ENCODE measurements at places on chromosomes 1 and 21. TPM values are rescaled to one million over a fixed set of nuclear protein-coding genes. Genes with fewer than 3 reads are reported as not detected.

DNA sequence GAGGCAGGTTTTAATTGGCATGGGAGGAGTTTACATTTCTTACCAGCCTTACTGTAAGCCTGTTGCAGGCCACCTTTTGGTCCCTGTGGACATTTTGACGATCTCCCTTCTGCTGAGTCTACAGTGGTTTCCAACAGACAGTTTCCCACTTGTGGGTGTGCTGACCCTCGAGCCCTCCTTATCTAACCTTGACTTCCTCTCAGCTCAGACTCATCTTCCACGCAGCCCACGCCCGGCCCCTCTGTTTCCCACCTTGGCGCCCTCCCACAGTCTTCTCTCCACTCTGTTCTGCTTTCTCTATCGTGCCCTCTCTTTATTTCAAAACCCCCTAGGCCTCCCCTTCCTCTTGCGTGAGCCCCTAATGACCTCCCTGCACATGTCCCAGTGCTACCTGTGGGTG lies 6.1 kb upstream of the ARL8A start:
- DNase-seq, result no peak
- no peaks in the 10 kb centered on the region for H3K36me3 ChIP-seq
- no peaks in the 10 kb centered on the region for H3K27me3 ChIP-seq
- H3K4me1 ChIP-seq, result no peaks in the 10 kb centered on the region

GRCh38 chr1:211643324-211644212 lies 31.9 kb downstream of the NEK2 start:
- H3K4me3 ChIP-seq, result peak overlapping the region; percentile 14
- H3K4me1 ChIP-seq, result no peaks in the 10 kb centered on the region
- H3K27ac ChIP-seq, result peak overlapping the region; percentile 81
- no peaks in the 10 kb centered on the region for H3K36me3 ChIP-seq
- no peaks in the 10 kb centered on the region for H3K27me3 ChIP-seq

DNA sequence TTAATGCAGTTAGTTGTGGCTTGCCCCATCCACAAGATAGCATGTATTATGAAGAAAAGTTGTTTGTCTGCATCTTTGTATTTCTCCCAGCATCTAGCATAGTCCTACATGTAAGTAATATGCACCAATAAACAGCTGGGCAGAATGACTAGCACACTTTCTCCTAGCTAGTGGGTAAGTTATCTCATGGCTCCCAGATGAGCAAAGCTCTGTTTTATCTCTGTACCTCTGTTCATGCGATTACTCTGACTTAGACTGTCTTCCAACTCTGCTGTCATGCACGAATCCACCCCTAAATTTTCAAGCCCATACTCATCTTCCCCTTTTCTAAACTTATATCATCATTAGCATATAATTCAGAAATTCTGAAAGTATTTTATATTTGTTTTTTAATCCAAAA lies 37.5 kb upstream of the KCTD3 start:
- DNase-seq, result no peak
- H3K27ac ChIP-seq, result no peak overlapping the region
- no peaks in the 10 kb centered on the region for H3K4me1 ChIP-seq
- H3K36me3 ChIP-seq, result no peaks in the 10 kb centered on the region

NRDC gene
- total RNA-seq, result 97.5 TPM

DNA sequence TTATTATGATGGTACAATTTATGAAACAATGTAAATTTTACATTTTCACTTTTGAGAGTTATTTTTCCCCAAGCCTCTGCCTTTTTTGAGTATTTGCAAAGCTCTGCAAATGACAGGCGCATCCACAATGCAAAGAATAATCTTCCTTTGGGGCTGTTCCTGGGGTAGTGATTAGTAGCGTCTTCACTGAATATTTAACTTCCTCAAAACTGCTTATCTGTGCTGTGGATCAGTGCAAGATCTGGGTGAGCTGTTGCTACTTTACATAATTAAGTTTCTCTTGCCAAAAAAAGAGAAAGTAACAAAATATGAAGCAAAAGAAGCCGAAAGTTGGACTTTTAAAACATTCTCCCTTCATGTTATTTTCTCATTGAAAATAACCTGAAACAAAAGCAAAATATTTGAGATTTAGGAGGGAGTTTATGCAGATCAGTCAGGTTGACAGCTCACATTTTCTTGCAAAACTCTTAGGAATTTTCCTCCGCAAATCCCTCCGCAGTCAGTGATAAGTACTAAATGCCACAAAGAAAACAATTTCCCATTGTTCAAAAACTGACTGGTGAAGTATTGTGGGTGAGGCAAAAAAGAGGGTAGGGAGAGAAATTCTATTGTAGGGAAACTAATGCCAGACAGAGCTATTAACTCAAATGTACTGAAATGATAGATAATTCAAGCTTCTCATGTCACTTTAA lies 276.4 kb upstream of the B3GALT2 start:
- no peaks in the 10 kb centered on the region for H3K36me3 ChIP-seq
- no peak for DNase-seq
- H3K4me1 ChIP-seq, result no peaks in the 10 kb centered on the region
- H3K27me3 ChIP-seq, result no peaks in the 10 kb centered on the region

- no peaks in the 10 kb centered on the region for H3K27me3 ChIP-seq
- H3K36me3 ChIP-seq, result no peaks in the 10 kb centered on the region
- no peaks in the 10 kb centered on the region for H3K4me1 ChIP-seq
- DNase-seq, result no peak
Measured at GRCh38 chr1:197394831-197395608, 127.0 kb downstream of the CRB1 start.

DNA sequence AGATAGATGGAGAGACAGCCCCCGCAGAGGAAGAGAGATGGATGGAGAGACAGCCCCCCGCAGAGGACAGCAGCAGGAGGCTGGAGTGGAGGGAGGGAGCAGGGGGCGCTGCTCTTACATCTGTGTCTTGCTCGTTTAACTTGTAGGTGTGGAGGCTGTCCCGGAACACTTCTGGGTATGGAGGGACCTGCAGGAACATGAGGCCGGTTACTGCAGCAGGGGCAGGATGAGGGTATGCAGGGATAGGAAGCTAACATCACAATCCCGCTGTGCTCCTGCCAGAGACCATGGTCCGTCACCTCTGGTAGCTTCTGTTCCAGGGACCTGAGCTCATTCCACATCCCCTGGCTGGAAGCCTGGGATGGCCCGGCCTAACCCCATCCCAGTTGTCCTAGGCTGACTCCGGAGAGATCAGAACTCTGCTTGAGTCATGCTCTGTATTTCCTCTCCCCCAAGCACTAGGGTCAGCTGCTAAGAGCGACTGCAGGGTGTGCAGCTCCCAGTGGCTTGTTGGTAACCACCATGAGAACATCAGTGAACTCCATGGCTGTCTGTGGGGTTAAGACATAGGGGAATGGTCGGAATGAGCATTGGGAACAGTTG lies 36.7 kb upstream of the GOLT1A start:
- no peak overlapping the region for H3K4me3 ChIP-seq
- H3K4me1 ChIP-seq, result peaks cover 7% of the 10 kb centered on the region
- no peak overlapping the region for H3K27ac ChIP-seq
- no peaks in the 10 kb centered on the region for H3K36me3 ChIP-seq

DNA sequence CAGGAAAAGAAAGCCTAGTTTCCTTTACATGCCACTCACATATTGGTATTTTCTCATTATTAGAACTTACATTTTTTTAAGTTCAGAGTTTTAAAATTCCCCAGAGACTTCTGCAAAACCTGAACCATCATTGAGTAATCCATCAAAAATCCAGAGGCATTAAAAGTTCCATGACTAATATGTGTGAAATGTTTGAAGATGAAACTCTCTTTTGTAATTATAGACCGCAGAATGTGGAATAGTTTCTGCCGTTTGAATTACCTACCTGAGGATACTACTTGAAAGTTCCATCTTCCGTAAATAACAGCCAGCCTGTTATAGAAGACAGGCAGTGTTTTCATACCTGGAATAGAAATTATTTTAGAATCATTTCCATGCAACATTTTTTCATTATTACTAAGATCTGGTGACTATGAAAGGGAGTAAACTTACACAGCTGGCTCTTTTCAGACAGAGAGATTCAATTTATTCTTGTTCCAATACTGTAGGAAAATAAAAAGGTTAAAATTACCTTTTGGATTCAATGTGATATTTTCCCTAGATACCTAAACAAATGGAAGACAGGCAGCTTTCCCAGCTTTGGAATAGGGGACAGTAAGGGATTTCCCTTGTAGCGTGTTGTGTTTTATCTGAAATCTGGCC lies 131.4 kb downstream of the ST6GALNAC5 start:
- H3K36me3 ChIP-seq, result no peaks in the 10 kb centered on the region
- H3K4me1 ChIP-seq, result no peaks in the 10 kb centered on the region
- no peak overlapping the region for H3K4me3 ChIP-seq
- DNase-seq, result no peak
